T-helper 1 cell (primary cell): ENCODE measurements at places on chromosomes 2 and 18.

GRCh38 chr2:241767464-241768250 is 9.0 kb upstream of the GAL3ST2 start:
- no peak for DNase-seq

DNA sequence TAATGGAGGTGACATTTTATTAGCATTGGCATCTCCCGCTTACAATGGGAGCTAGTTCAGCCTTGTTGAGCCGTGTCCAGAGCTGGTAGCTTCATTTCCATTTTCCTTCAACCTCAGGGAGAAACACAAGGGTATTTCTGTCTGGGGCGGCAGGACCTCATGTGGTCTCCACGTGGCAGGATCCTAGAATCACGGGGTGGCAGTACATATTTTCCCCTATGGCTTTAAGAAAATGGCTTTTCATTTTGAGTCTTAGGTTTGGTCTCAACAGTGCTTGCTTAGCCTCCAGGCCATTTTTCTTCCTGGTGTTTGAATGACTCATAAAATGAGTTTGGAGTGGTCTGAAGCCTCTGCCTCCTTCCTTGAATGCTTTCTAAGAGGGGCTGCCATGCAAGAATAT is 20.3 kb downstream of the CABLES1 start:
- no peak for DNase-seq

GRCh38 chr18:55685638-55686037 is 97.6 kb upstream of the TCF4 start:
- no peak for DNase-seq

GRCh38 chr2:44333994-44334393 is 27.3 kb downstream of the PREPL start:
- DNase-seq: no peak

GRCh38 chr18:31454066-31454708 is 6.6 kb downstream of the DSG3 start:
- DNase-seq: no peak

DNA sequence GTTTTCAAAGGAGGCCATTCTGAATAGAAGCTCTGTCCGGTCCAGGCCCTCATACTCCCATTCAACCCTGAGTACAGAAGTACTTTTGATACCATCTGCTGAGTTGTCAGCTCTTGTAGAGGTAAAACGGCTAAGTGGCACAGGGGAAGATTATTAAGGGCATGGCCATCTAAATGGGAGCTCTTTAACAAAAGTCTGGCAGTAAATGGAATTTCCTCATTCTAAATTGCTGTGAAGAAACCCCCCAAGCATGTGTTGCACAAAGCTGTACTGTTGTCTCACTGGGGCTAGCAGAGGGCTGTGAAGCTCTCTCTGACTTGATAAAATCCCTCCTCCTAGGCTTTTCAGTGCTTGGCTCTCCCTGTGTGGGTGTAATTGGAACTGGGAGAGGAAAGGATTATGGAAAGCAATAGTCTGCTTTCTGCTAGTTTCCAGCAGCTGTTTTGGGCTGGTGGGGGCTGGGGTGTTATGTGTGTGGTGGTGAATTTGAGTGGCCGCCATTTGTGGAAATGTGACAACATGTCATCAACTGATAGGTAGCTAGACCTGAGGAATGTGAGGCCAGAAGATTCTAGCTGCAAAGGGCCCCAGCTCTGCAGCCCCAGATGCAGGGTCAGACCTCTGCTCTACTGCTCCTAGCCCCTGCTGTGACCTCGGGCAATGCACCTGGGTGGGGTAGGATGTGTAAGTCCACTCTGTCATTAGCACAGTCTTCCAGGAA is 65.1 kb downstream of the MAP4K4 start:
- no peak for DNase-seq
